ENCODE measurements at places on chromosomes 12 and 14. TPM values are rescaled to one million over a fixed set of nuclear protein-coding genes. Genes with fewer than 3 reads are reported as not detected.

Gene SERPINA12
- not detected for total RNA-seq

DNA sequence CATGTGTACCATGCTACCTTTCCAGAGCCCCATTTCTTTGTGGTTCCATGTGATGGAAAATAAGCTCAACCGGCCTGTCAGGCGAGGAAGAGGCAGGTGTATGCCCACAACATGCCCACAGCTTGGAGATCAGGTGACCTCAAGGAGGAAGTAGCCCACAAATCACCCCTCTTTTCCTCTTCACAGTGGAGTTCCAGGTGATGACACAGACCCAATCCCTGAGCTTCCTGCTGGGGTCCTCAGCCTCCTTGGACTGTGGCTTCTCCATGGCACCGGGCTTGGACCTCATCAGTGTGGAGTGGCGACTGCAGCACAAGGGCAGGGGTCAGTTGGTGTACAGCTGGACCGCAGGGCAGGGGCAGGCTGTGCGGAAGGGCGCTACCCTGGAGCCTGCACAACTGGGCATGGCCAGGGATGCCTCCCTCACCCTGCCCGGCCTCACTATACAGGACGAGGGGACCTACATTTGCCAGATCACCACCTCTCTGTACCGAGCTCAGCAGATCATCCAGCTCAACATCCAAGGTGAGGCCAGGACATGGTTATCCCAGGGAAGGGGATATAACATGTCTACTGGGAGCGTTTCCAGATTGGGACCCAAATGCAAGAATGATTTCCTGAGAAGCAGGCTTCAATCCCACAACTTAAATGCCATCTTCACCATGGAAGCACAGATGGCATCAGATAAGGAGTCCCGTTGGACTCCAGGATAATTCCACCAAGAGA, 5.5 kb downstream of the TAPBPL start:
- no peak overlapping the region for H3K4me3 ChIP-seq
- no peaks in the 10 kb centered on the region for H3K27me3 ChIP-seq
- H3K36me3 ChIP-seq: no peaks in the 10 kb centered on the region
- H3K4me1 ChIP-seq: peaks cover 4% of the 10 kb centered on the region
- no peak overlapping the region for H3K27ac ChIP-seq

Gene PLEKHH1
- total RNA-seq: 6.7 TPM

DNA sequence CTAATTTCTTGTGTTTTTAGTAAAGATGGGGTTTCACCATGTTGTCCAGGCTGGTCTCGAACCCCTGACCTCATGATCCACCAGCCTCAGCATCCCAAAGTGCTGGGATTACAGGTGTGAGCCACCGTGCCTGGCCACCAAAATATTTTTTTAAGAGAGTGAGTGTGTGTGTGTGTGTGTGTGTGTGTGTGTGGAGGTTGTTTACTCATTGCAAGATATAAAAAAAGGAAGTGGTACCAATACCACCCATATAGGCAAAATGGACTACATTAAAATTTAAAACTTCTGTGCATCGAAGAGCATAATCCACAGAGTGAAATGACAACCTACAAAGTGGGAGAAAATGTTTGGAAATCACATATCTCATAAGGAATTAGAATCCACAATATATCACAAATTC, 15.5 kb upstream of the CLEC2A start:
- H3K27me3 ChIP-seq: no peaks in the 10 kb centered on the region
- H3K4me1 ChIP-seq: no peaks in the 10 kb centered on the region
- H3K27ac ChIP-seq: no peak overlapping the region

DNA sequence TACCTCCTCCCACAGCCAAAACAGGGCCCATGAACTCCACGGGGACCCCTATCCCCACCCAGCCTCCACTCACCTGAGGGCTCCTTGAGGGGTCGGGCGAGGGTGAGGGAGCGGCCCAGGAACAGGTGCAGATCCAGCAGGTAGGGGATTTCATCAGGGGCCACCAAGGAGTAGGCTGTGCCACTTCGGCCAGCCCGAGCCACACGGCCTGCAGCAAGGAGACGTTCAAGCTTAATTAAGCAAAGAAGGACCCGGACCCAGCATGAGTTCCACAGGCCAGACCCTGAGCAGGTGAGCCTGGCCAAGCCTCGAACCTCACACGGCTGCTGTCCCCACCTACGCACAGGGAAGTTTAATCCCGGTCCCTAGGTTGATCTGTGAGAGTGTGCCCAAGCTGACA, 15.6 kb downstream of the DDX54 start:
- H3K4me3 ChIP-seq: no peak overlapping the region
- no peaks in the 10 kb centered on the region for H3K27me3 ChIP-seq
- no peaks in the 10 kb centered on the region for H3K4me1 ChIP-seq
- H3K36me3 ChIP-seq: peaks cover 20% of the 10 kb centered on the region

DNA sequence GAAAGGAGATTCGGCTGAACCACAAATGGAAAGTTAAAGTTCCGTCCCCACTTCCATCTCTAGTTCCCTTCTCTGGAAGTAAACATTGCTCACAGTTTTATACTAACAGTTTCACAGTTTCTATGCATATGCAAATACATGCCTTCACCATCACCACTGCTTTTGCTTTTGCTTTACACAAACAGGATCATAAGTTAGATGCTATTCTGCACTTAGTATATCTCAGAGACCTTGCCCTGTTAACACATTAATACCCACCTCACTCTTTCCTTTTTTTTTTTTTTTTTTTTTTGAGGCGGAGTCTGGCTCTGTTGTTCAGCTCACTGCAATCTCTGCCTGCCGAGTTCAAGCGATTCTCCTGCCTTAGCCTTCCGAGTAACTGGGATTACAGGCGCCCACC, 890 bp downstream of the TEP1 start:
- peaks cover 9% of the 10 kb centered on the region for H3K4me1 ChIP-seq
- no peaks in the 10 kb centered on the region for H3K27me3 ChIP-seq
- H3K4me3 ChIP-seq: peak overlapping the region; percentile 87
- peak overlapping the region; percentile 91 for H3K27ac ChIP-seq

Gene TBX5
- total RNA-seq: not detected

- H3K4me3 ChIP-seq: no peak overlapping the region
- H3K36me3 ChIP-seq: no peaks in the 10 kb centered on the region
- H3K4me1 ChIP-seq: no peaks in the 10 kb centered on the region
- no peak for DNase-seq
Observed at GRCh38 chr12:7650091-7650490, 15.6 kb downstream of the APOBEC1 start.

DNA sequence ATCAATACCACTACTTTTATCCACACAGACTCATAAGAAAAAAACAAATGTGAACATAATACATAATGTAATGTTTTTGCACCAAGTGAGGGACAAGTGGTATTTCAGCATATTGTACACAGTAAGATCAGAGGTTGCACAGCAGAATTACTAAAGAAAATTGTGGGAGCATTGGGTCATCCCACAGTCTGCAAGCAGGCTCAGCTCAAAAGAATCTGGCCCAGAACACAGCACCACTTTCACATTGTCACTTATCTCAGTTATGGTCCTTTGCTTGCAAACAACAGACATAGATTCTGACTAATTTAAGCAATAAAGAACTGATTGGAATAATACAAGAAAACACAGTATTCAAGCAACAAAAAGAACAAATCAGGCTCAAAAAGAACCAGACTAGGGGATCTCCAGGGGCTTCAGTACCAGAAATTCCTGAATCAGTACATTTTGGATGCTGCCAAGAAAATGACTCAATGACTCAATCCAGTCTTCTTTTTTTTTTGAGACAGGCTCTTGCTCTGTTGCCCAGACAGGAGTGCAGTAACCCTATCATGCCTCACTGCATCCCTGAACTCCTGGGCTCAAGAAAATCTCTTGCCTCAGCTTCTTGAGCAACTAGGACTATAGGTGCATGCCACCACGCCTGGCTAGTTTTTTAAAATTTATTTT, 42.9 kb upstream of the EEA1 start:
- H3K27ac ChIP-seq: peak overlapping the region; percentile 37
- H3K27me3 ChIP-seq: no peaks in the 10 kb centered on the region
- no peaks in the 10 kb centered on the region for H3K4me1 ChIP-seq
- no peaks in the 10 kb centered on the region for H3K36me3 ChIP-seq
- no peak overlapping the region for H3K4me3 ChIP-seq

- no peak overlapping the region for H3K4me3 ChIP-seq
- H3K27me3 ChIP-seq: no peaks in the 10 kb centered on the region
Observed at GRCh38 chr14:32259368-32260013, 56.4 kb upstream of the RNU6-8 start.

Gene RAPGEF3
- 5.8 TPM for total RNA-seq

Gene IFNG-AS1
- not detected for total RNA-seq

DNA sequence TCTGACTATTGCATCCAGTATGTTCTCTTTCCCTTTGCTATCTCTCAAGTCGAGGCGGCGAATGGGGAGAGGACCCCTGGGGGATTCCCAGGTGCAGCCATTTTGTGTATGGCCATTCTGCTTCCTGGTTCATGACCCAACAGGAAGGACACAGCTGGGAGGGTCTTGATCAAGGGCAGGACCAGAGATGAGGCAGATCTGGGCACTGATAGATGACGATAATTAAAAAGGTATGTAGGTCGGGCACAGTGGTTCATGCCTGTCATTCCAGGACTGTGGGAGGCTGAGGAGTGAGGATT, 73.9 kb downstream of the EID3 start:
- DNase-seq: no peak
- no peaks in the 10 kb centered on the region for H3K4me1 ChIP-seq
- H3K27me3 ChIP-seq: no peaks in the 10 kb centered on the region
- H3K27ac ChIP-seq: no peak overlapping the region
- H3K36me3 ChIP-seq: no peaks in the 10 kb centered on the region

DNA sequence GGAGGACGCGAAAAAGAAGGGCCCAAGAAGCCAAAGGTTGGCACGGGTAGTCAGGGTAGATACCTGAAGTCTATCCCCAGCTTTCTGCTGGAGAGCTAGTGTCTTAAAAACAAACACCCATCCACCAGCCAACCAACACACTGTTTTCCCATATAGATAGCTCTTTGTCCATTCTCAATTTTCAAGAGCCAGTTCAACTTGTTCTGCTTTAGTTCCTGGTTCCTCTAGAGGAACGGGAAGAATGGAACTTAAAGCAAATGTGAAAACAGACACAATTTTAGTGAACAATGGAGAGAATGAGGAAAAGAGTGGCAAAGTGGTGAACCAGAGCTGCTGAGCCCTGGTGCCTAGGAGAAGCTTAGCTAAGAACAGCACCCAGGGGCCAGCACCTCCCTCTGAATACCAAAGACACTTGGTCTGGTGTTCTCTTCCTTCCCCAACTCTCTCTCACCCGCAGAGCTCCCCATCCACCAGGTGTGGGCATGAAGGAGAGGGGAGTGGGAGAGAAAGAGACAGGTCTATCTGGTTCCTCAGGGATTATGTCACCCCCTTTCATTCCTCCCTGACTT, 3.8 kb downstream of the NDRG2 start:
- DNase-seq: no peak
- H3K27me3 ChIP-seq: peaks cover 2% of the 10 kb centered on the region
- no peaks in the 10 kb centered on the region for H3K4me1 ChIP-seq
- no peak overlapping the region for H3K4me3 ChIP-seq
- H3K36me3 ChIP-seq: no peaks in the 10 kb centered on the region

DNA sequence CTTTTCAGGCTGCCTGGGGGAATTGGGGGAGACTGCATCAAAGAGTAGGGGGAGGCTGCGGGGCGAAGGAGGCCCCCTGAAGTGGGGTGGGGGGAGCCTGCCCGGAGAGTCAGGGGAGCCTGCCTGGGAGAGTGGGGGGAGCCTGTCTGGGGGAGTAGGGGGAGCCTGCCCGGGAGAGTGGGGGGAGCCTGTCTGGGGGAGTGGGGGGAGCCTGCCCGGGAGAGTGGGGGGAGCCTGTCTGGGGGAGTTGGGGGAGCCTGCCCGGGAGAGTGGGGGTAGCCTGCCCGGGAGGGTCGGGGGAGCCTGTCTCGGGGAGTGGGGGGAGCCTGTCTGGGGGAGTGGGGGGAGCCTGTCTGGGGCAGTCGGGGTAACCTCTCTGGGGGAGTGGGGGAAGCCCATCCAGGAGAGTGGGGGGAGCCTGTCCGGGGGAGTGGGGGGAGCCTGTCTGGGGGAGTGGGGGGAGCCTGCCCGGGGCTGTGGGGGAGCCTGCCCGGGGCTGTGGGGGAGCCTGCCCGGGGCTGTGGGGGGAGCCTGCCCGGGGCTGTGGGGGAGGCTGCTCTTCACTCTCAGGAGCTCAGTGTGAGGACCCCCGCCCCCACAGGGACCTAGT, 6.5 kb upstream of the DEGS2 start:
- H3K27ac ChIP-seq: no peak overlapping the region
- no peaks in the 10 kb centered on the region for H3K4me1 ChIP-seq
- DNase-seq: no peak
- no peak overlapping the region for H3K4me3 ChIP-seq
- H3K36me3 ChIP-seq: no peaks in the 10 kb centered on the region
- no peaks in the 10 kb centered on the region for H3K27me3 ChIP-seq

Gene RNF212B
- total RNA-seq: not detected
